NCI-H446 treated with DMSO at 0.1 percent for 48 hours (cell line): ENCODE measurements at places on chromosomes 2 and 18.

DNA sequence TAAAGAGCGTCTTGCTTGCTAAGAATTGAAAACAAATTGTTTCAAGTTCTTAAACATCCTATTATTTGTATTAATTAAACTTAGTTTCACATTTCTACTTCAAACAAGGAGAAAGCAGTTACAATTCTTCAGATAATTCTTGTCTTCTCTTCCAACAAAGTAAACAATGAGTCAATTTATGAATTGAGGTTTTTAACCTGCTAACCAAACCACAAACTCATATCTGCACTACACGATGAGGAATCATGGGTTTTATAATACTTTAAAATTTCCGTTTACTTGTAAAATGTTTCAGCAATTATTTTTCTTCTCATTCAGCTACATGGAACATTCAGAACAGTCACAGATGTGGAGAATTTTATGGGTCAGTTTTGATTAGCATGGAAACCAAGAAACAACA is 114.2 kb downstream of the SPIRE1 start:
- DNase-seq: no peak

DNA sequence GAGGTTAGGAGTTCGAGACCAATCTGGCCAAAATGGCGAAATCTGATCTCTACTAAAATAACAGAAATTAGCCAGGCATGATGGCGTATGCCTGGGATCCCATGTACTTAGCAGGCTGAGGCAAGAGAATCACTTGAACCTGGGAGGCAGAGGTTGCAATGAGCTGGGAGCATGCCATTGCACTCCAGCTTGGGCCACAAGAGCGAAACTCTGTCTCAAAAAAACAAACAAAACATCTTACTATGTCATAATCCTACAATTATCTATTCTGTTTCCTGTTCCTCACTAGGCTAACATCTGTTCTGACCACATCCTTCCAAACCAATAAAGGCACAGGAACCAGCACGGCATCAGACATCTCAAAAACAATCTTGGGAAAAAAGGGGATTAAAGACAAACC is 361.8 kb upstream of the UBE2E3 start:
- DNase-seq: no peak

DNA sequence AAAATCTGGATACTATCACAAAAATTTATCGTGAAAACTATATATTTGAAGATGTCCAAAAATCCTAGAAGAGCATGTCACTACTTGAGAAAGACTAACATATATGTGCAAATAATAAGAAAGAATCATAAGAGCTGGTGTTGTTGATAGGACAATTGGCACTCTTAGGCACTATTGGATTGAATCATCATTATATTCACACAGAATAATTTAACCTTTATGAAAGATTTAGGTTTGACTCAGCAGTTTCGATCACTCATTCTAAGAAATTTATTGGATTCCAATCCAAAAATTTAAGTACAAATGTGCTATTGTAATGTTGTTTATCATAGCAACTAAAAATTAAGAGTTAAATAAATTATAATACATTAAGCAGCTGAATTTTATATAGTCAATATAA is 503.6 kb downstream of the SPAG16 start:
- no peak for DNase-seq

- DNase-seq: no peak
Measured at GRCh38 chr2:176753205-176753604, 459.4 kb upstream of the HNRNPA3 start.

- DNase-seq: no peak
Measured at GRCh38 chr2:219902891-219903552, 275.6 kb downstream of the SLC4A3 start.

DNA sequence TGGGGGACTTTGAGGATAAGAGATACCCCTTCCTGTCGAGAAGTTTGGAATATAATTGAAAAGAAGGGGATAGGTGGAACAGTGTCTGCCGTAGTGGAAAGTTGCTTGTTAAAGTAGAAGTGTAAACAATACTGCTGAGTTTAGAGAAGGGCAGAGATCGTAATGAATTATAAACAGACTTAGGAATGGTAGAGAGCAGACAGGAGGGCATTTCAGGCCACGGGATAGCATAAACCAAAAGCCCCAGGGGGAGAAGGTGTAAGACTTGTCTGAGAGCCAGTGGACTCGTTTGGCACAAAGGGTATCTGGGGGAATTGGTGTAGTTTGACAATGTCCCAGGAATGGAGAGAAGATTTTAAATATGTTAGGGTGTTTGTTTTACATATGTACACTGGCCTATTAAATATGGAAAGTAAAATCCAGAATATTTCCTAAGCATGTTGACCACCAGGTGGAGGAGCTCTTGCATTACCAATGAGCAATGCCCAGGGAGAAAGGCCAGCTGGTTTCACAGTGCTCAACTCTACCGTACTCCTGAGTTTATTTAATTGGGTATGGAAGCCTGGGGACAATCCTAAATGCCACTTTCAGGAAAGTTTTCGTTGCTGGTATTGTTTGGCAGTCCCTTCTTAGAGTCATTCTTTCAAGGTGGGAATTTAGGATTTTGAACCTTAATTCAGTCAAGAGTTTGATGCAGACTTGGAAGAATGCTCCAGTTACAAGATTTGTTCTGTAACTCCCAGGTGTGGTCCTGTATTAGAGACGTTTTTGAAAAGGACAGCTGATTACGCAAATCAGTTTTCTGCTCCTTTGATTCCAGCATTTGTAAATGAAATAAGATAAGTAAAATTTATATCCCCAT is 7.5 kb downstream of the COPS8 start:
- DNase-seq: no peak

GRCh38 chr2:170986566-170987258 is 57.7 kb downstream of the GORASP2 start:
- DNase-seq: no peak

DNA sequence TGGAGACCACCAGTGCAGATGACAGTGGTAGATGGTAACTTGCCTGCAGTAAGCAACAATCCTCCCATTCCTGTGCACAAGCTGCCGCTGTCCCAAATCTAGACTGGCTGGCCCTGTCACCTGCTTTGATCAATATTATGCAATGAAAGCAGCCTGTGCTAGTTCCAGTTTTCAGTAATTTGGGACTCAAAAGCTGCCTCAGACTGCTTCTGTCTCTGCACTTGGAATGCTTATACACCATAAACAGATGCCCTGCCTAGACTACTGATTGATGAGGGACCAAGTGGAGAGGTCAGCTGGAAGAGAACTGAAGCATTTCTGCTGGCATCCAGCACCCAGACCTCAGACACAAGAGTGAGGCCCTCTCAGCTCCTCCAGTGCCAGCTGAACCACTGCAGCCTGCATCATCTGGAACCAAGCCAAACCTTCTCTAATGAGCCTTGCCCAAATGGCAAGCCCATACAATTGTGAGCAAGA is 24.9 kb downstream of the CCBE1 start:
- DNase-seq: peak; percentile 7

- no peak for DNase-seq
Measured at GRCh38 chr2:213545964-213546475, 261.8 kb downstream of the SPAG16 start.

DNA sequence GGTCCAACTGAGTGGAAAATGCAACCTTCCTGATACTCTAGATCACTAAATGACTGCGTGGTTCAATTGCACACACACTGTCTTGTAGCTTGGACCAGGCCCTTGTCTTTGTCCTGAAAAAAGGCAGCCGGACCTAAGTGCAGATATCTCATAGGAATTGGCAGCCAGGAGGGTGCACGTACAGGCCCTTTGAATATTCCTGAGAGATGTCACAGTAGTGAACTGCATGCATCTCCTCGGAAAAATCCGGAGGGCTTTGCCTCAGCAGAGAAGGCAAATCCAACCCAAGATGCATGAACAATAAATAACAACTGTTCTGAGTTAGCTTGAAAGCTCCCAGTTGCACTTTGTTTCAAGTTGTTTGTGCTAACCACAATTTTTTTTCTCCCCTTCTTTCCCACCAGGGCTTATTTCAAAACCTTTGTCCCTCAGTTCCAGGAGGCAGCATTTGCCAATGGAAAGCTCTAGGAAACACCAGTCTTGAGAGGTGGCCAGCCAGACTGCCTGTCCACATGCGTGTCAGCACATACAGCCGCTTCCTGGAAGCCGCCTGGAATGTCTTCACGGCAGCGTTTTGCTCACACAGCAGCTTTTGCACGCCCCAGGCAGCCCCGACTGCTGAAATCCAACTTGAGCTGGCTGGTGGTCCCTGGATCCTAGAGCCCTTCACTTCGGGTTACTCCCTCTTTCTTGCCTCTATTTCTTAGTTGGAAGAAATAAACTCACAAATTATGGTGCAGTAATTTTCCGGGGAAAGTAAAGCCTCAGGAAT is 54.4 kb upstream of the FOSL2 start:
- no peak for DNase-seq

DNA sequence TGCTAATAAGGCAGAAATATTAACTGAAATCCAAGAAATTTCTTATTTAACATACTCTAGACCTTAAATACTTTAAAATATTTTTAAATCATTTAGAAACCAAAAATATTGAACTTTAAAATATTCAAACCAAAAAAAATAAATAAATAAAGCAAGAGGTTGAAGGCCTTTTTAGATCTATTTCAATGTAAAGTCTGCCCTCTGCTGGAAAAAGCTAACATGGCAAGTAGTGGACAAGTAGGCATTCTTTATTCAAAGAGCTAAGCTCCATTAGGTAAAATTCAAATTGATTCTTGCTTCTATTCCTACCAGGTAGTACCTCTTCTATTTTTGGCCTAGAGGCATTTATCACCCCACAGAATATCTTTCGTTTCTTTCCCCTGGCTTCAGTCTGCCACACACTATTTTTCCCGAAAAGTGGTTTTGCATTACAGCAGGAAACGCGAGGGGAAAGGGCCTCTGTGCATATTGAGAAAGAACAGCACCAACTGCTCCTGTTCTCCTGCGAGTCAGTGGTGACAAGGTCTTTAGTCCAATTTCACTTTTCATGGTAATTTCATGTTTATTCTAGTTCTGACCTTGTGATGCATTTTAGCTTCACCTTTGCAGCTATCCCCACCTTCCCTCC is 20.4 kb downstream of the IFIH1 start:
- peak; percentile 34 for DNase-seq

- DNase-seq: no peak
Measured at GRCh38 chr2:83784947-83785346, 674.1 kb downstream of the SUCLG1 start.

GRCh38 chr2:128324897-128325410 is 6.3 kb upstream of the HS6ST1 start:
- DNase-seq: no peak

DNA sequence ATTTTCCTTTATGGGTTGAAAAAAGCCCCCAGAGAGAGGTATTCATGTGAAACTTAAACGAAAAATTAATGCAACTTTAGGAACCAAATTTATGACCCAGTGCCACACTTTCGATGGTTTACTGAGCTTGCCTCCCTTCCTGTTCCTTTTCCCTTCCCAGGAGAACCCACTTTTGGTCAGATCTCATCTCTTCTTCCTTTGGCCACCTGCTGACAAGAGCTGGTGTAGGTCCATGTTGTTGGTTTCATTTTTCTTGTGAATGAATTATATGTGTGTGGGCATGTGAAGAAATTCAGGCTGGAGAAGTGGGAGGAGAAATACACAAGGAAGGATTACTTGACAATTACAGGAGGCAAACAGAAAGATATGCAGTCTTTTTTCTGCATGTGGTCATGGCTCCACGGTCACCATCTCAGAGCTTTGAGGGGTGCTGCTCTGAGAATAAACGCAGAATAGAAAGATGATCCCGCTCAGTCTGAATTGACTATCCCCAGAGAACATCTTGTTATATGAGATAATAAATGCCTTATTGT is 111.3 kb upstream of the TCF4 start:
- no peak for DNase-seq

DNA sequence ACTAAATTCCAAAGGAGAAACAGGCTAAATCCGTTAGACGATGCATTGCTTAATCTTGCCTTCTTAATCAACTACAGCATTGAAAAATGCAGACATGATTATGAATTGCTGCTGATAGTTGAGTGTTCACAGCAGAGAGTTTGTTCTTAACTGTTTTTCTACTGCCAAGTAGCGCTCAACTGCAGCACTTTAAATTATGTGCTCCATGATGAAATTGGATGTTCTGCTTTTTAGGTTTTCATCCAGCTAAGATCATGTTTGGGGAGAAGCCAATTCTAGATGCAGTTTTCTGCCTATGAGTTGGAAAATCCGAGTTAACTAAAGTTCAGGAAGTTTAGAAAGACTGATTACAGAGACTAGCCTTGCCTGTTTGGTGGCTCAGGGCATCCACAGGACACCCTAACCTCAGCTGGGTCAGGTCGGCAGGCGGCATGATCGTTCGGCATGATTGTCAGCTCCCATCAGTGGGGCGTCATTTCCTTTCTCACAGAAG is 119.4 kb upstream of the PIEZO2 start:
- no peak for DNase-seq

GRCh38 chr18:11990539-11990938 is 9.2 kb downstream of the IMPA2 start:
- no peak for DNase-seq

DNA sequence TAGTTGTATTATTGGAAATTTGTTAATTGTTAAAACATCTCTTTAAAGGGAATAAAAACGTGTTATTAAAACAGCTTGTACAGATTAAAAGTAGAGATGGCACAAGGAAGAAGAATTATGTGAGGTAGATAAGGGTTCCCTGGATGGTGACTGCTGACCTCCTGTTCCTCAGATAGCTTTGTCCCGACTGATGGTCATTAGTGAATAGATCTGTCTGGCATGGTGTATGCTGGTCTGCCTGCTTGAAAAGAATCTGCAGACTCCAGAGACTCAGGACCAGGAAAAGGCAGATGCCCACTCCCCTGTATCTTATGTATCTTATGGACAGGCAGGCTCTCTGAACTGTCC is 5.6 kb upstream of the FARP2 start:
- no peak for DNase-seq

- DNase-seq: no peak
Measured at GRCh38 chr18:36366994-36367839, 69.7 kb downstream of the FHOD3 start.

GRCh38 chr18:3104190-3105054 is 91.5 kb upstream of the LPIN2 start:
- DNase-seq: no peak

DNA sequence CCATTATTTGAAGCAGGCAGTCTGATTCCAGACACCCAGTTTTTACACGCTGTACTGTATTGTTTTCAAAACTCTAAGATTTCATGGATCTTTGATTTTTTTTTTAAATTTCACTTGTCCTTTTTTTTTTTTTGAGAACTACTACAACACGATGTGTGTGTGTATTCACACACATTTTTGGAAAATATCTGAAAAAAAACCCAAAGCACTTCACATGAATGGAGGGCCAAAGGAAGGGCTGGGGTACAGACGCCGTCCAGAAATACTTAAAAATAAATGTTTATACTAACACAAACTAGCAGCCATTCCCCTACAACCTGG is 314 bp upstream of the SSB start:
- DNase-seq: no peak

GRCh38 chr2:191295088-191295487 is 49.9 kb downstream of the MYO1B start:
- no peak for DNase-seq

- DNase-seq: no peak
Measured at GRCh38 chr2:125169764-125170146, 1144.7 kb downstream of the CNTNAP5 start.

DNA sequence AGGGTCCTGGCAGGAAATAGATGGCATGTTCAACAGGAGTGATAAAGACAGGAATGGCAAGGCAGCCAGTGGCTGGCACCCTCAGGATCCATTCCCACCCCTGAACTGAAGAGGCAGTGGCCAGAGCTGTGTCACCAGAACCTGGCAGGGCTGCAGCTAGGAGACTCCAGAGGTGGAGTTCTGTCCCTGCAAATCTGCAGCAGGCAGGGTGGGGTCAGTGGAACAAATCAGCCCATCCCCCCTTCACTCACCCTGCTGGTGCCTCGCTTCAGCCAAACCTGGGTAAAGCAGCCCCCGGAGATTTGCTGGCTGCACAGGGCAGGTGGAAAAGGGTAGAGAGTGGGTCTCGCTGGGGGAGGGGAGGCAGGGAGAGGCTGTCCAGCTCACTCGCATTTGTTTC is 12.7 kb downstream of the INPP5D start:
- no peak for DNase-seq
